ENCODE measurements at places on chromosomes 1 and 21. TPM values are rescaled to one million over a fixed set of nuclear protein-coding genes. Genes with fewer than 3 reads are reported as not detected.

The CMPK1 gene
- 34.3 TPM for total RNA-seq

The MTARC1 gene
- 42.4 TPM for total RNA-seq

The C1orf53 gene
- 0.56 TPM for total RNA-seq

The ITLN2 gene
- total RNA-seq, result 4.7 TPM

The EXTL1 gene
- total RNA-seq, result 1.2 TPM

The BEND5 gene
- 6.5 TPM for total RNA-seq

DNA sequence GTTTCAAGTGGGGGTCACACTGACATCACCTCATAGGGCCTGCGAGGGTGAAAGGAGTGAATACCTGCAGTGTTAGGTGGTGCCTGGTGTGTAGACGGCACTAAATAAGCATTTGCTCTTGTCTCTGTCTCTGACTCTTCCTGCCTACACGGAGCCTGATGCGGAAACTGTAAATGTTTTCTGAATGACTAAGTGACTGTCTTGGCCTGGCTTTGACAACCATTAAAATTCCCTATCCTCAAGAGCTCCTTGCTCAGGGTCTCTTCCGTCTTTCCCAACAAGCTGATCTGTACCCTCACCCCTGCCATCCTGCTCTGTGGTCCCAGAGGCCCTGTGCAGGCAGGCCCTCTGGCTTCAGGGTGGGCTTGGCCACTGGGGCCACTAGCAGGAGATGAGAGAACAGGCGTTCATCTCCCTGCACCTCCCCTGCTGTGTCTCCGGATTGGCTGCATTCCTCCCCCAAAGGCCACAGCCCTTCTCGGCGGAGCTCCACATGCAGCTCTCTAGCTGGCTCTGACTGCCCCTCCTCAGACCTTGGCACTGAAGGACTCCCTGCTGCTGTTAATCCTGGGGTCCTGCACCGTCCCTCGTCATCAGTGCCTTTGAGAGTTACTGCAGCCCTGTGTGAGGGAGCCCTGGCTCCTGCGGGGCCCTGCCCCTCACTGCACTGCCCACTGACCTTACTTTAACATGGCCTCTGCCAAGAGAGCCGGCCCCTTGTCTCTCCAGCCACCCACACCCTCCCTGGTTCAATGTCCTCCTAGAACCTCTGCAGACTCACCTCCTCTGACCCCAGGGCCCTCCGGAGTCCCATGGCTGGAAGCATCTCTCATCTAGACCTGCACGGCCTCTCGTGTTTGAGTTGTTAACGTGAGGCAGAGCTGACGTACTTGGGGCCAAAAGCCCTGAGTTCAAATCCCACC lies 211.1 kb downstream of the MATN1 start:
- no peak for DNase-seq

GRCh38 chr21:39855595-39855994 lies 11.6 kb upstream of the PCP4 start:
- no peak for DNase-seq
